ENCODE measurements at places on chromosomes 12 and 14.

GRCh38 chr12:76445462-76445861, 97.2 kb upstream of the BBS10 start:
- DNase-seq: no peak

- no peak for DNase-seq
Measured at GRCh38 chr14:76292561-76292960, 83.4 kb upstream of the ESRRB start.

GRCh38 chr12:97127061-97127460, 220.0 kb downstream of the NEDD1 start:
- DNase-seq: no peak

DNA sequence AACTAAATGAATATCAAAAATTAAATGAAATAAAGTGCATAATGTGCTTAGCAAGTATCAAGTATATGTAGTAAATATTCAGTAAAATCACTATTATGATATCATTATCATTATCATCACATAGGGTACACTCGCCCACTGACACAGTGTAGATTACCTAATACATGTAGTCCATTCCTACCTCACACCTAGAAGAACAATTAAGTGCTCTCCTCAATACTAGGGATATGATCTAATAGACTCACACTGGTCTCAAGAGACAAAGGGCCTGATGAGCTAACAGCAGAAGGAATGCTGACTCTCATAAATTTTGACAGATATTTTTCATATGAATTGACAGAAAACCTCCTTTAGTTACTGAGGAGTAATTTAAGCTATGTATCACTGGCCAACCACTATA, 29.1 kb downstream of the FSCB start:
- no peak for DNase-seq

DNA sequence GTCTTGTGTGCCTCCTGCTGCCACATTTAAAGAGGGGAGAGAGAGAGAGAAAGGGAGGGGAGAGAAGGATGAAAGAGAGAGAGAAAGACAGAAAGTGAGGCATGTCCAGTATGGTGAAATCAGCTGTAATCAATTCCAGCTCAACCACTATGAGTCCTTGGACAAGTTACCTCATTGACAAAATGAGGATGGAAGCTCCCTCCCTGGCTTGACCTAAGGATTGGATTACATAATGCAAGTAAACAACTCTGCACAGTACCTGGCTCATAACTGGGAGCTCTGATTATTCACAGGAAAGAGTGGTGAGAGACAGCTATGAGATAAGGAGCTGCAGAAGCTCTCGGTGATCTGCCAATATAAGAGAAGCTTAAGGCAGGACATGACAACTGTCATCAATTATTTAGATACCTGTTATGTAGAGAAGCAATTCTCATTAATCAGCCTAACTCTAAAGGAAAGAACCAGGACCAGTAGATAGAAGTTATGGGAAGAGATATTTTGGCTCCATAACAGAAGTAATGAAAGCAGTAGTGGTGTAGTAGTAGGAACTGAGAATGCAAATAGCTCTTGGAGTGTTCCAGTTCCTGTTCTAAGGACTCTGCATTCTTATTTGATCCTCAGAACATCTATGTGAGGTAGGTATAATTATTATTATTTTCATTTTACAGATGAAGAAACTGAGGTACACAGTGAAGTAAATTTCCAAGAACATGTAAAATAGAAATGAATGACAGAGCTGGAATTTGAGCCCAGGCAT, 791.6 kb downstream of the DIO2 start:
- no peak for DNase-seq

GRCh38 chr14:22200977-22201605, 387.9 kb downstream of the DAD1 start:
- DNase-seq: peak; percentile 71

DNA sequence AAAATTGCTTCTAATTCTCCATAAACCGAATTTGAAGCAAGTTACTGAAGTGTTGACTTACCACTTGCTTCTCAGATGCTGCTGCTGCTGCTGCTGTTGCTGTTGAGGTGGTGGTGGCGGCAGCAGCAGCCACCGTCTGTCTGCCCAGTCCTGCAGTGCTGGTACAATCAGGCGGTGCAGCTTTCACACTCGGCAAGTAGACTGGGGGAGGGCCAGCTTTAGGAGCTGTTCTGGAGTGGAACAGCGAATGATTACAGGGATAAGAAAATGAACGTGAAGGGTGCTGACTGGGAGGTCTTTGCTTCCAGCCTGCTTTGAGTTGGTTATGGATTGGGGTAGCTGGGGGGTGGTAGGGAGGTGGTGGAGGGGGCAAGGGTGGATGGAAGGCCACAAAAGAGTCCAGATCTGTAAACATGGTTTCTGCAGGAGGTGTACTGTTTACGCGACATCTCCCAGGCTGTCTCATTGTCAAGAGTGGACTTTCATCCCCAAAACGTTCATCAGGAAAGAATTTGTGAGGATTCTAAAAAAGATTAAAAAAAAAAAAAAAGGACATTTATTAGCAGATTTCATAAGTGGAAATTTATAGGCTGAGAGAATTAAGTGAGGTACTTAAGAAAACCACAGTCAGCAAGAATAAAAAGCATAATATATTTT, 38.8 kb downstream of the UBR7 start:
- DNase-seq: no peak

DNA sequence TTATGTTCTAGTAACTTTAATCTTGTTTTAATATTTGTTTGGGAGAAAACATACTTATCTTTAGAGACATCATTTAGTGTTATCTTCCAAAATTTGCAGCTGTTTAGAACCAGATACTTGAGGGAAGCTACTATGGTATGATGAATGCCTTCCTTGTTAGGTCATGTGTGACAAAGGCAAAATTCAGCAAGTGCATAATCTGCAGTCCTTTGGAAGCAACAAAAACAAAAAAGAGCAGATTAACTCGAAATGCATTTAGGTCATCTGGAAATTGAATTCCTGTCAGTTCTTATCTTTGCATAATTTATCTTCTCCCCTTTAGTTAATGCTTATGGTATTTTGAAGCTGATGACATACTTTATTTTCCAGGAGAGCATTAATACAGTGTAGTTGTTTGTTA, 3.5 kb downstream of the FBXO34 start:
- no peak for DNase-seq

DNA sequence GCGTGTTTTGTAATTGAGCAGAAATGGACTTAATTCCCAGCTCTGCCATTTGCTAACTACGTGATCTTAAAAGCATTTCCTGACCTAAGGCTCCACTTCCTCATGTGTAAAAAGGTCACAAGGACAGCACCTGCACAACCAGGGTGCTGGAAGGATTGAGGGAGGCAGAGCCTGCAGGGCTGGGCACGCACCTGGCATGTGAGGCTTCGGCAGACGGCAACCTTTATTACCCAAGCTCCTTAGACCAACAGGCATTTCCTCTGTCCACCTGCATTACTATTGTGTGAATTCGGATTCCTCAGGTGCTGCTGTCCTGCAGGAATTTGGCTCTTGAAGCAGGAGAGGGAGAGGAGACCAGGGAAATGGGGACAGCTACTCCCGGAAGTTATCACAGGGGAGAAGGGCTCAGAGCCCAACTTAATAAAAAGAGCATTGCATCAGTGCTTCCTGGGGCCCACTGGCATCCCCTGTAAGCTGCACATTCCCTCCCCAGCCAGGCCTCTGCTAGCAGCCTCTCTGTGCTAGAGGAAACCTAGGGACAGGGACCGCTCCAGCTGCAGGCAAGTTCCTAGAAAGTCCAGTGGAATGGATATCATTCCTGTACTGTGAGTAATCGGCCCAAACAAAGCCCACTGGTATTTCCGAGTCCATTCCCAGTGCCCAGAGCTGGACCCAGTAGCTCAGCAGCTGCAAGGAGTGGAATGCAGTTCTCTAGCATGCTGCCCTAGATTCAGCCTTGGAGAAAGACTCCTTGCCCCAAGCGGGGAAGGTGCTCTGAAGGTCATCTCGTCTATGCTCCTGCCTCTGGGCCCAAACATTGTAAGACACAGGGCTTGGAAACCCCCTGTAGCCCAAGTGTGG, 157.1 kb upstream of the CCND2 start:
- no peak for DNase-seq

DNA sequence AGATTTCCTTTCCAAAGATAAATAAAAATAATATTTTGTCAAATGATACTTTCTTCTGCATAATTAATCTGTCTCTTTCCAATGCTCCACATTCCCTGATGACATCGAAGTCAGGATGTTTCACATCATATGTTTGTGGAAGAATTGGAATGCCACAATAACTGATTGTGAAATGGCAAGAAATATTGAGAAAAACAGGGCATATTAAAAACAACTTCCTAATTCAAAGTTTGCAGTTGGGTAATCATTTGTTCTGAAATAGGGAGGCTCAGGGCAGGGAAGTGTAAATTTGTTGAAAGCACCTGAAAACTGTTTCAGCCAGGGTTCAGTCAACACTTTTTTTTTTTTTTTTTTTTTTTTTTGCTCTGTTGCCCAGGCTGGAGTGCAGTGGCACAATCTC, 50.7 kb downstream of the BCAT1 start:
- no peak for DNase-seq

DNA sequence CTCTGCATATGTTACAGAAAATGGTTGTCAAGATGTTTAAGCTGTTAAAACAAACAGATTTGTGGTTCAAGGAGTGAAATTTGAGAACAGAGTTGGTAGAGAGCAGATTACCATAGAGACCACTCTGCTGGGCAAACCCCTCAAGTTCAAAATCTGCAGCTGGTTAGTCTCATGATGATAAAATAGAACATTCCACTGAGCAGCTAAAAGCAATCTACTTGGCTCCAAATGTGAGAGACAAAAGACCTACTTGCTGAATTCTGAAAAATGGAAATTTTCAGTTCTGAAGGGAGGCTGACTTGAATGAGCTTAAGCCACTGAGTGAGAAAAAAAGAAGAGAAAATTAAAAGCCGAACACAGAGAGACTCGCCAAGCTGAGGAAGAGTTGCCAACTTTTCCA, 519.3 kb downstream of the NOVA1 start:
- no peak for DNase-seq

GRCh38 chr14:84442521-84442920, 1087.4 kb upstream of the FLRT2 start:
- DNase-seq: no peak

DNA sequence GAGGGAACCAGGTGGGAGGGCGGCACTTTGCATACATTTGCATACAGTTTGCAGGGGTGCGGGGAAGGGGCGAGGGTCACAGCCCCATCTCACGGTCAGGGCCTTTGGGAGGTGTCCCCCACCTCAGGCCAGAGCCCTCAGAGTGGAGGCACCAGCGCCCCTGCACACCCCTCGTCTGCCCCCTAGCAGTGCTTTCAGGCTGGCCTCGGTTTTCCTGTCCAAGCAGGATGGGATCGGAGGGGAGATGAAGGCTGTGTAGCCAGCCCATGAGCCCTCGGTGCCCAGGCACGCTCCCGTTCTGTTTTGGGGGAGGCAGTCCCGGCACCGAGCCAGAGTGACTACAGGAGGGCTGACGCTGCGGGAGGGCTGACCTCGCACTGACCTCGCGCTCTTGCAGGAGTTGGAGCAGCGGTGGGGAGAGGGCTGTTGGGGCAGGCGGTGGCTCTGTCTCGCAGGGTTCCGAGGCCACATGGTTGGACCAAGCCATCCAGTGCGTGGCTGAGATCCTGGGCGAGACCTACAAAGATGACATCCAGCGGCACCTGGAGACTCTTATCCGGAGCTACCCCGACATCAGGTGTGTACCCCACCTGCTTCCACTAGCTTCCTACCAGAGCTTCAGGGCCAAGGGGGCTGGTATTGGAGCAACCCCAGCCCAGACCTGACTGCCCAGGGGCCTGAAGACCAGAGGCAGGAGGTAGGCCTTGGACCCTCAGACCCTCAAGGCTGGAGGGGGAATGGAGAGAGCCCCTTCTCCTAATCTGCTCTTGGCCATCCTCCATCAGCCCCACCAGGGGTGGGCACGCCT, 13.6 kb downstream of the EXOC3L4 start:
- no peak for DNase-seq

GRCh38 chr12:53159195-53159839, 21.2 kb upstream of the ZNF740 start:
- DNase-seq: peak; percentile 96

GRCh38 chr12:76621582-76622024, 62.0 kb upstream of the OSBPL8 start:
- DNase-seq: peak; percentile 86

GRCh38 chr14:101069228-101069549, 165.7 kb upstream of the RTL1 start:
- no peak for DNase-seq

GRCh38 chr12:95733141-95733825, 57.3 kb downstream of the NTN4 start:
- DNase-seq: no peak

GRCh38 chr12:904010-904414, 45.5 kb downstream of the RAD52 start:
- peak; percentile 8 for DNase-seq

DNA sequence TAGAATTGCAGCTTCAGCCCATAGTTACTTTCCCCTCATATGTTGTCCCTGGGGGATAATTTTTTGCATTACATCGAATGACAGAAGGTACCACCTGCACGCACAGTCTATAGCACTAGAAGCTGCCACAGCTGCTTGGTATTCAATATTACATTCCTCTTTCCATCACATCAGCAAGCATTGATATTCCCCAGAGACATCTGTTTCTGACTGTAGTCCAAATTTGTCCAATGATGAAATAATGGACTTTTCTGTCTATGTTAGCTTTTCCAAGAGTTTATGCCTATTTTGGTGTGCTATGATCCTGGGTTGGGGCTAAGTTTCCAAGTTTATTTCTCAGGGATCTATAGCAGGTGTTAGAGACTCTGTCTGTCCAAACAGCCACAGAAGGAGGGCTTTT, 335.4 kb downstream of the LRIG3 start:
- no peak for DNase-seq

GRCh38 chr12:65881348-65881961, 57.2 kb downstream of the HMGA2 start:
- peak; percentile 16 for DNase-seq

GRCh38 chr12:45887544-45887943, 102.8 kb downstream of the SCAF11 start:
- DNase-seq: no peak

GRCh38 chr14:23113431-23114119, 5.5 kb downstream of the CEBPE start:
- DNase-seq: peak; percentile 57

GRCh38 chr14:98888927-98889835, 382.8 kb downstream of the BCL11B start:
- no peak for DNase-seq

- no peak for DNase-seq
Measured at GRCh38 chr14:41666301-41666700, 59.6 kb downstream of the LRFN5 start.

- DNase-seq: peak; percentile 60
Measured at GRCh38 chr14:65703521-65703920, 291.0 kb downstream of the FUT8 start.

GRCh38 chr12:13030541-13031291, 13.5 kb upstream of the FAM234B start:
- DNase-seq: no peak

DNA sequence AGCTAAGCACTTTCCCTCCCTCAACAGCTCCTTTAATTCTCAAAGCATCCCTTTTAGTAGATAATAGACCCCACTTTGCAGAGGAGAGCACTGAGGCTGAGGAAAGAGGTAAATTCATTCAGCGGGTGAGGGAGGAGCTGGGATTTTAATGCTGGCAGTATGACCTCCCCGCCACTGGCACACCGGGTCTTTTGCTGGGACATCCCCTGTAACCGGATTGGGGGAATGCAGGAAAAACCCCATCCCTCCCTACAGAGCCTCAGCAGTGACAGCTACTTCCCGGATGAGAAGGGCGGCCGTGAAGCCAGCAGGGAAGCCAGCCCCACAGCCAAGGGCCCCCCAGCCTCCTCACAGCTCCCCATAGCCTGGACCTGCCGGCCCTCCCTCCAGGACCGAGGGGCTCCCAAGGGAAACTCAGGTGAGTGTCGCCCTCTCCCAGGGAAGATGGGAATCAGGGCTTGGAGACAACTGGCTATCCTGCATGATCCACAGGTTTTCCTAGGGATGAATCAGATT, 12.1 kb downstream of the ZBTB39 start:
- no peak for DNase-seq

- peak; percentile 46 for DNase-seq
Measured at GRCh38 chr12:25107920-25108319, 87.0 kb downstream of the DNAI7 start.

Measured in OCI-M1 (cell line).